ENCODE measurements at places on chromosomes 6 and 20.

DNA sequence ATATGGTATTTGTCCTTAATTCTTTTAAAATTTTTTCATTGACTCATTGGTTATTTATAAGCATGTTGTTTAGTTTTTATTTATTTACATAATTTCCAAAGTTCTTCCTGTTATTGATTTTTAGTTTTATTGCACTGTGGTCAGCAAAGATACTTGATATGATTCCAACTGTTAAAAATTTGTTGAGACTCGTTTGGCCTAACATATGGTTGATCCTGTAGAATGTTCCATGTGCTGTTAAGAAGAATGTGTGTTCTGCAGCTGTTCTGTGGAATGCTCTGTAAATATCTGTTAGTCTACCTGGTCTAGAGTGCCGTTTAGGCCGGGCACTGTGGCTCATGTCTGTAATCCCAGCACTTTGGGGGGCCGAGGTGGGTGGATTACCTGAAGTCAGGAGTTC lies 197.7 kb downstream of the CD109 start:
- DNase-seq: no peak

GRCh38 chr20:60838297-60838696 lies 413.8 kb upstream of the CDH4 start:
- DNase-seq: no peak

DNA sequence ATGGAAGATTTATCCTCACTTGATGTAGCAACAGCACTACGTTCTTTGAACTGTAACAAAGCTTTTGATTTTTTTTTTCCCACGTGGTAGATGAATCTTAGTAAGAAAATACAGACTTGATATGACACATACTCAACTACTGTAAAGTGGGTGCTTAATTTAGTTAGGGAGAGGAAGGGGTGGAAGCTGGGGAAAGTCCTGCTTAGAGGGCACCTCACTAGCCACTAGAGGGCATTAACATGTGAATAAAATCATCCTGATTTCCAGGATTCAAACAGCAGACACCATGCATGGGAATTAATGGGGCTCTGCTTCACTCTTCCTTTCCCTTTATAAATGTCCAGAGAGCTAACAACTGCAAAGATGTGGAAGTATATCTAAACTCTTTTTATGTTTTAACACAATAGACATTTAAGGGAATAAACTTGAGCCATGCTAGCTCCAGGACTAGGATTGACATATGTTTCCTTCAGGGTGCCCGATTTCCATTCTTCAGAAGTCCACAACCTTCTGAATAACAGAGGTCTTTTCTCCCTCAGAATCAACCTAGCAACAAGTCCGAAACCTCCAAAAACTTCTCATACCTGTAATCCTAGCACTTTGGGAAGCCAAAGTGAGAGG lies 250.1 kb downstream of the ATXN1 start:
- no peak for DNase-seq

DNA sequence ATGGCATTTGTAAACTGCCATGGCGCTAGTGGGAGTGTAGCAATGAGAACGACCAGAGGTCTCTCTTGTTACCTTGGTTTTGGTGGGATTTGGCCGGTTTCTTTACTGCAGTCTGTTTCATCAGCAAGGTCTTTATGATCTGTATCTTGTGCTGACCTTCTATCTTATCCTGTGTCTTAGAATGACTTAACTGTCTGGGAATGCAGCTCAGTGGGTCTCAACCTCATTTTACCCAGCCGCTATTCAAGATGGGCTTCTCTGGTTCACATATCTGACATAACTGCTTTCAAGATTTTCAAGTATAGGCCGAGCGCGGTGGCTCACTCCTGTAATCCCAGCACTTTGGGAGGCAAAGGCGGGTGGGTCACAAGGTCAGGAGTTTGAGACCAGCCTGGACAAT lies 1.9 kb upstream of the SFT2D1 start:
- DNase-seq: no peak

GRCh38 chr6:33815854-33816253 lies 12.1 kb upstream of the MLN start:
- no peak for DNase-seq

GRCh38 chr6:3669916-3670315 lies 81.6 kb downstream of the PXDC1 start:
- no peak for DNase-seq

- no peak for DNase-seq
Measured at GRCh38 chr6:32177183-32177787, 920 bp upstream of the RNF5 start.

GRCh38 chr6:35258858-35259193 lies 709 bp upstream of the ZNF76 start:
- peak; percentile 35 for DNase-seq

DNA sequence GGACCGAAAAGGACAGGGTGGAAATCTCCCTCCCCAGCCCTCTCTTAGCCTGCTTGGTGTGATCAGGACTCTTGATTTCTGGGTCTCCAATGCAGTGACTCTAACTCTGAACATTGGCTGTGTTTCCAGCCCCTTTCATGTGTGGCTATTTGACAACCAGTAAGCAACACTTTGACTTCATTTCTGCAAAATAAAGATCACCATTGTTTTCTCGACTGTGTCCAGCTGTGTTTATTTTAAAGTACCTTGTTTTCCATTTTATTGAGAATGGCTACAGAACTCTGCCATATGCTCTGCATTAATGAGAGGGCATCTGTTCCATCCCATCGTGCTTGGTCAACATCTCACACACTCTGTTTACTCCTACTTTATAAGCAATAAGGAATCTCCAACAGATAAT lies 60.9 kb upstream of the TAGAP start:
- no peak for DNase-seq

- DNase-seq: no peak
Measured at GRCh38 chr6:143215363-143215762, 154.7 kb downstream of the AIG1 start.

- DNase-seq: no peak
Measured at GRCh38 chr6:113258771-113259170, 598.4 kb upstream of the MARCKS start.

- no peak for DNase-seq
Measured at GRCh38 chr20:1651268-1652058, 6.1 kb downstream of the SIRPG start.

GRCh38 chr6:150368762-150369161 lies at the start of gene IYD:
Gene IYD, plus strand, starts transcription at chr6:150369012. Its CDS starts 20 bp downstream, at chr6:150369032.
- no peak for DNase-seq

DNA sequence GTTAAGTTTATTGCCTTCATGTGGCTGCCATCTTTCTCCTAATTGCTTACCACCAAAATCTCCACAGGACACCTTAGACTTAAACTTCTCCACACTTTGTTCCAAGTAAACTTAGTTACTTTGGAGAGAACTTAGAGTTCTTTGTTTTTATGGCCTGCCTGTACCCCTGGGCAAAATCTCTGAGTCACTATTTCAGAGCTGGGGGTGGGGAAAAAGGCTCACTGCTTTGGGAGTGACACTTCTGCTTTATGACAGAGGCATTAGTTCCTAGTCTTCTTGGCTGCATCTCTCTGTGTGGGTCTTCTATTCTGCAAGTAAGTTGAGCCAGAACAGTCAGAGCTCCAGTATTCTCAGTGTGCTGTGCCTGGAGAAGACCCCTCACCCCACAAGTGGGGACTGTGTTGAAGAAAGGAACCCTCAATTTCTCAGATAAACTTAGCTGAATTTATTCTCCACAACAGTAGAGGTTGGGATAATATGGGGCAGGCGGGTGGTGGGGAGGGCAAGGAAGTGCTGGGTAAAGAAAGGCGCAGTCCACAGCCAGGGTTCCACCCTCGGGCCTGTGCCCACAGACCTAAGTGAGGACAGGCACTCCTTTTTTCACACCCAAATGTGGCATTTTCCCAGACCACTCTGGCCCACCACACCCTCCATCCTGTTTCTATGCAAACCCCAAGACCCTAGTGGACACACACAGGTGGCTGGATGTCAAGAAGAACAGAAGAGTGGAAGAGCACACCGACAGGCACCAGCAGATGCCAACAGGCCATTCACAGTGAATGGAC lies 636.6 kb upstream of the MAN1A1 start:
- no peak for DNase-seq

DNA sequence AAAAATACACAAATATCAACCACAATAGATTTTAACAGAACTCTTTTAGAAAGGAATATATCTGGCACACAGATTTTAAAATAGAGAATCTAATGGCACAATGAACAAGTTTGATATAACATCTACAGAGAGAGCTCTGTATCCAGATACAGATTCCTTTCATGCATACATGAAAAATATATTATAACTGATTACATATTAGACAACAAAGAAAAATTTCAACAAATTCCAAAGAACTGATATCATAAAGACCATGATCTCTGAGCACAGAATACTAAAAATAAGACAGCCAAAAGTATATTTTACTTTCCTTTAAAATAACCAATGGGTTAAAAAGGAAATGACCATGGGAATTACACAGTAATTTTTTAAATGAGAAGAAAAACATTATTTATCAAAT lies 74.1 kb upstream of the MAP7 start:
- no peak for DNase-seq

GRCh38 chr6:116557893-116558292 lies 4.3 kb downstream of the CALHM4 start:
- DNase-seq: no peak

GRCh38 chr6:17336425-17336824 lies 55.3 kb downstream of the RBM24 start:
- DNase-seq: no peak

- DNase-seq: no peak
Measured at GRCh38 chr20:35992713-35993335, 24.4 kb downstream of the CNBD2 start.

DNA sequence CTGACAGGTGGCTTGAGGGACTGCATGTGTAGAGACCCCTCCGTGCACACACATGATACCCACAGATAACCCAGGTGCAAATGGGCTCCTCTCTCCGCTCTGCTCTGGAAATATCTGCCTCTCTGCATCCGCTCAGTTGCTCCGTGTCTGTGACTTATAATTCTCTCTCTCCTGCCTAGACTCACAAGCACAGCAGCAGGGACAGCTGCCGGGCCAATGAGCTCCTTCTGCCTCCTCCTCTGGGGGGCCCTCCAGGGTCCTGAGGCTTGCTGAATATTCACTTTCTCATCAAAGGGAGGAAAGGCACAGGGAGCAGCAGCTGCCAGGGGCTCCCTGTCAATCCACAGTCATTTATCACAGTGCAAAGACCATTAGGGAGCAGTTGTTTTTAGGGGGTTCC lies 24.1 kb downstream of the LRFN2 start:
- DNase-seq: no peak

DNA sequence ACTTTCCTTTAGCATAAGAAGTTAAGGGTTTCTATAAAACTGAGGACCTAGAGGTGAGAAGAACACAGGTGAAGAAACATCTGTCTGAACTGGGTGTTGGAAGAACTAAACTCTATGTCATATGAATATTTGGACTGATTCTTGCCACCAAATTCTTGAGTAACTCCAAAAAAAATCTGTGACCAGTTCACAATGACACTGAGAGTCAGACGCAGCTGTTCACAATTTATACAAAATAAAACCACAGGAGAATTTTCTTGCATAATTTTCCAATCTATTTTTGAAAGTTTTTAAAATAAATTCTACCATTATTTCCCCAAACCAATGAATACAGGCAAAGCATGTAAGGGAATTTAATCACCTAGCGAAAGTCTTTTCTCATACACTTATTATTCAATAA lies 148.1 kb upstream of the TCF21 start:
- DNase-seq: no peak

DNA sequence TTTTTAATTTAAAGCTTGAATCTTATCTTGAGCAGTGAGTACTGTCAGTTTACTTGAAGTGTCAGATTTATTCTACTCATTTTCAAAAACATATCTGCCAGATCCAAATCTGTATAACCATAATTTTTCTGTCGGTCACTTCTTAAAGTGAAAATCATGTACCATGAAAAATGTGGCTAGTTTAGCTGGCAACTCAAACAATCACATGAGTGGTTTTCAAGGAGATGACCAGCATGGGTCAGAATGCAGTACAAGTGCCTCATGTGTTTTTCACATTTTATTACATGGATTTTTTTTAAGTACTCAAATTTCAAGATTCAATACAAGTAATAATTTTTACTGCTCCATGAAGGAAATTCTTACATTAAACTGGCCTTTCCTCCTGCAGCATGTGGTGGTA lies 11.0 kb upstream of the SAMD5 start:
- DNase-seq: no peak

- DNase-seq: no peak
Measured at GRCh38 chr20:57211406-57211805, 55.0 kb downstream of the BMP7 start.

DNA sequence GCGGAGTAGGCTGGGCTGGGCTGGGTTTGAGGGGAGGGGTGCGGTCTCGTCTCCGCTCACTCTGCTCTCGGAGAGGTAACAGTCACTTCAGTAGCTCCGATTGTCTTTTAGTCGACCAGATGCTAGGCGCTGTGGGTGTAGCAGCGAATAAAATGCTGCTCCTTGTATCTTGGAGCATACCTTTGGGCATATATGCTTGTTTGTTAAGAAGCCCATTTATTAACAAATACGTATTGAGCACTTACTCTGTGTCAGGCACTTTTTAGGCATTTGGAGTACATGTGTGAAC lies 545 bp downstream of the ACTR5 start:
- DNase-seq: peak; percentile 44

DNA sequence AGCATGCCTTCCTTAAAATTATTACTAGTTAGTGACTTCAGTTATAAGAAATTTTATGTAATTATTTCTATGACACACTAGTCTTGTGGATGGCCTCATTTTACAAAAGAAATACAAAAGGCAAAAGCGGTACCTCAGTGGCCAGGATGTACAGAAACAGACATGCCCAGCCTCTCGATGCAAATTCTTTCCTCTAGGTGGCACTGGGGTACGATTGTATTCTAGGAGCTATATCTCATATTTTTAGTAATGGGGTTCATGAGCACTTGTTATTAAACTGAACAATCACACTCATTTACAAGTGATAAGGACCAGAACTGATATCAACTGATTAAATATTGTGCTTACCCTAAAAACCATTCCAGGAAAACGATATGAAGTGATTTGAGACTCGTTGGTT lies 59.8 kb downstream of the SOD2 start:
- no peak for DNase-seq

DNA sequence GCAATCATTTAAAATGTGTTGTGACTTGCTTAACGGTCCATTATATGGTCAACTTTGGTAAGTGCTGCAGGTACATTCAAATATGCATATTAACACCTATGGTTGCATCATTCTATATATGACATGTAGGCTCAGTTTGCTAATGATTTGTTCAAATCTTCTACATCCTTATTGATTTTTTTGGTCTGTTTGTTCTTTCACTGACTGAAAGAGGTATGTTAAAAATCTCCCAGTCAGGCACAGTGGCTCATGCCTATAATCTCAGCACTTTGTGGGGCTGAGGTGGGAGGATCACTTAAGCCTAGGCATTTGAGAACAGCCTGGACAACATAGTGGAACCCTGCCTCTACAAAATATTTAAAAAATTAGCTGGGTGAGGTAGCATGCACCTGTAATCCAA lies 29.2 kb downstream of the PIGU start:
- no peak for DNase-seq

GRCh38 chr6:12472601-12473038 lies 182.5 kb downstream of the EDN1 start:
- no peak for DNase-seq

- no peak for DNase-seq
Measured at GRCh38 chr6:47727391-47727790, 29.0 kb downstream of the ADGRF4 start.

- peak; percentile 56 for DNase-seq
Measured at GRCh38 chr6:28258877-28259777, at the start of gene NKAPL. Gene NKAPL, plus strand, starts transcription at chr6:28259297. Its CDS starts 75 bp downstream, at chr6:28259372.

- no peak for DNase-seq
Measured at GRCh38 chr6:73866305-73866704, 170.3 kb downstream of the CD109 start.

- no peak for DNase-seq
Measured at GRCh38 chr6:43762410-43762768, 7.6 kb upstream of the VEGFA start.
